ENCODE measurements at places on chromosomes 3 and 15. TPM values are rescaled to one million over a fixed set of nuclear protein-coding genes. Genes with fewer than 3 reads are reported as not detected.
A peak's percentile ranks its signal among the peaks of the same experiment; 100 is the strongest.

Gene MAP6D1
- total RNA-seq = not detected

Gene UCN2
- total RNA-seq = not detected

Gene RTP4
- total RNA-seq = 4.5 TPM

Gene OSTN
- total RNA-seq = under 0.01 TPM

Gene GCNT3
- total RNA-seq = 3.2 TPM

Gene PLA1A
- 1.4 TPM for total RNA-seq

Gene NTRK3
- total RNA-seq = 2.7 TPM

Gene PRKAR2A
- 73.5 TPM for total RNA-seq

Gene ANKRD34C
- total RNA-seq = not detected

Gene PAK6
- total RNA-seq = 20.0 TPM

- DNase-seq = no peak
- H3K27ac ChIP-seq = peak overlapping the region; percentile 27
- H3K4me3 ChIP-seq = no peak overlapping the region
- H3K27me3 ChIP-seq = no peaks in the 10 kb centered on the region
- H3K36me3 ChIP-seq = no peaks in the 10 kb centered on the region
Measured at GRCh38 chr3:105747060-105747541, 121.7 kb downstream of the CBLB start.

DNA sequence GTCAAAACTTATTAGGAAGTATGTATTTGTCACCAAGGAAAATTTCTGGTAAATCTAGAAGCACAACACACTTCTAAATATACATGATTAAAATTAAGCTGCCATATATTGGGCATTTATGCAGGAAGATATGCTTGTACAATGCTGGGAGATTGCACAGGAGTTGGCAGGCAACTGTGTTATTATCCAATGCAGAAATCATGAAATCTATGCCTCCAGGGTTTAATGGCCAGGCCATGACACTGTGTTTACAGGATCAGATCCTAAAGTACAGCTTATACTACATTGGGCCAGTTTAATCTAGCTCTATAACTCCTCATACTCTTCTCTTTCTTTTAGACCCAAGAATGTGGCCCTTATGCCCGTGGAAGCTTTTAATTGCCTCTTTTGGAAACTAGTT is 391.4 kb upstream of the DPH6 start:
- H3K36me3 ChIP-seq = no peaks in the 10 kb centered on the region
- H3K27me3 ChIP-seq = no peaks in the 10 kb centered on the region
- H3K27ac ChIP-seq = no peak overlapping the region
- no peak overlapping the region for H3K4me3 ChIP-seq
- no peak for DNase-seq

GRCh38 chr3:142259359-142259758 is 34.0 kb upstream of the GK5 start:
- no peaks in the 10 kb centered on the region for H3K27me3 ChIP-seq
- no peak overlapping the region for H3K27ac ChIP-seq
- H3K36me3 ChIP-seq = no peaks in the 10 kb centered on the region
- no peaks in the 10 kb centered on the region for H3K4me1 ChIP-seq
- DNase-seq = no peak

- no peaks in the 10 kb centered on the region for H3K36me3 ChIP-seq
- H3K4me3 ChIP-seq = no peak overlapping the region
- no peaks in the 10 kb centered on the region for H3K4me1 ChIP-seq
- no peak for DNase-seq
- peaks cover 11% of the 10 kb centered on the region for H3K27me3 ChIP-seq
Measured at GRCh38 chr3:134407239-134407625, 33.0 kb upstream of the AMOTL2 start.

DNA sequence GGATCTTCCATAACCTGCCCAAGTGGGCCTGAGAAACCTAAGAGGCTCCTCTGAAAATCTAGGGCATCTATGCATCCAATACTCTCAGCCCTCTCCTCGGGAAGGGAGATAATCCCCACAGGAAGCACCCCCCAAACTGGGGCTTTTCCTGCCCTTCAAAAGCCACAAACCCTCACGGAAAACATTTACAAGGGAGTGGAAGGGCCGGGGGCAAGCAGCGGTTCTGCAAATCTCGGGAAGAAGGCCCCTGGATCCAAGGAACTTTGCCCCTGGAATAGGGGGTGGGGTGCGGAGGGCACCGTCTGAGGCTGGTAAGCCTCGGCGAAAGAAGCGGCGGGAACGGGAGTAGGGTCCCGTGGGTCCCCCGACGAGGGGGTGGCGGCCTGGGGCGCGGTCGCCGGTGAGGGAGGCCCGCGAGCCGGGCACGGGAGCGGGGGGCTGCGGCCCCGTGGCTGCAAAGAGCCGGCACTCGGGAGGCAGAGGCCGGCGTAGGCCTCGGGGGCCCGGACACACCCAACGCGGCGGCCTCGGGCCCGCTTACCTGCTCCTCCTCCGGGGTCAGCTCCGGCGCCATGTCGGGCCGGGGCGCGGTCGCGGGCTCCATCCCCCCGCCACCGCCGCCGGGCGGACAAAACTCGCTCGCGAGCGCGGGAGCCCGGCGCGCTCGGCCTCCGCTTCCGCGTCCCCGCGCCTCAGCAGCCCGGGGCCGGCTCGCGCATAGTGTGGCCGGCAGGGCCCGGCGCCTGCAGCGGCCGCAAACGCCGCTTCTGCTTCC is 755 bp downstream of the PTPN9 start:
- no peaks in the 10 kb centered on the region for H3K27me3 ChIP-seq
- H3K4me3 ChIP-seq = peak overlapping the region; percentile 27
- H3K36me3 ChIP-seq = no peaks in the 10 kb centered on the region
- DNase-seq = no peak

DNA sequence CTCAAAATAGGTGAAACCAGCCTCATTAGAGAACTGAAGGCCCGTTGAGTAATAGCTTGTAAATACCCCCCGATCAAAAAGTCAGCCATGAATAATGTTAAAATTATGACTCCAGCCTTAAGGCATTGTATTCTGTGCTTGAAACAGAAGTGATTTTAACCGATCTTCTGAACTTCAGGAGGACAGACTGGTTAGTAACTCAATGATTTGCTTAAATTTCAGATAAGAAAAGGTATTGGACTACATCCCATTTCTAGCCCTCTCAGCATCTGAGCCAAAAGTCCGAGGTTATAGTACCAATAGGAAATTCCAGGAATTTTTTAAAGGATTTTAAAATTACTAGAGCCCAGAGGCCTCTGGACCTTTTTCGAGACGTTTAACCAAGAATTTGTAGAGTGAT is 67.7 kb upstream of the FGF12 start:
- H3K4me3 ChIP-seq = no peak overlapping the region
- no peaks in the 10 kb centered on the region for H3K4me1 ChIP-seq
- H3K36me3 ChIP-seq = no peaks in the 10 kb centered on the region
- H3K27me3 ChIP-seq = no peaks in the 10 kb centered on the region
- DNase-seq = no peak

- DNase-seq = no peak
- H3K27ac ChIP-seq = no peak overlapping the region
- no peak overlapping the region for H3K4me3 ChIP-seq
- H3K4me1 ChIP-seq = no peaks in the 10 kb centered on the region
- H3K36me3 ChIP-seq = no peaks in the 10 kb centered on the region
- H3K27me3 ChIP-seq = no peaks in the 10 kb centered on the region
Measured at GRCh38 chr3:124483915-124484470, 246.3 kb upstream of the UMPS start.

DNA sequence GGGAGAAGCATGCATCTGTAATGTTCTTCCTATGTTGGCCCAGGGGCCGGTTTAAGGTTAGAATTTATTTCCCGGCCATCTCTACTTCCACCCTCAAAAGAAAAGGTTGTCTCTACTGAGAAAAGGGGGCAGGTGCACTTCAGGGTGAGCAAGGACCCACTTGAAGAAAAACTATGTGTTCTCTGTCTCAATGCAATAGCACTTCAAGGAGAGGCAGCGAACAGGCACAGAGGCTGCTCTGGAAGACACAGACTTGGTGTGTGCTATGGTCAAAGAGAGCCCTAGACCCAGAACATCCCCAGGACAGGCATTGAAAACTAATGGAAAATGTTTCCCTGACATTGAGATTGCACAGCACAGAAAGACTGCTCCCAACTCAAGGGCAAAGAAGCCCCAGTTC is 7.6 kb downstream of the MINDY4B start:
- no peaks in the 10 kb centered on the region for H3K4me1 ChIP-seq
- no peak overlapping the region for H3K27ac ChIP-seq
- no peaks in the 10 kb centered on the region for H3K27me3 ChIP-seq
- DNase-seq = no peak
- H3K36me3 ChIP-seq = no peaks in the 10 kb centered on the region

- DNase-seq = no peak
- no peak overlapping the region for H3K27ac ChIP-seq
- H3K4me1 ChIP-seq = no peaks in the 10 kb centered on the region
- no peak overlapping the region for H3K4me3 ChIP-seq
Measured at GRCh38 chr15:58074452-58074851, 8.9 kb upstream of the ALDH1A2 start.

DNA sequence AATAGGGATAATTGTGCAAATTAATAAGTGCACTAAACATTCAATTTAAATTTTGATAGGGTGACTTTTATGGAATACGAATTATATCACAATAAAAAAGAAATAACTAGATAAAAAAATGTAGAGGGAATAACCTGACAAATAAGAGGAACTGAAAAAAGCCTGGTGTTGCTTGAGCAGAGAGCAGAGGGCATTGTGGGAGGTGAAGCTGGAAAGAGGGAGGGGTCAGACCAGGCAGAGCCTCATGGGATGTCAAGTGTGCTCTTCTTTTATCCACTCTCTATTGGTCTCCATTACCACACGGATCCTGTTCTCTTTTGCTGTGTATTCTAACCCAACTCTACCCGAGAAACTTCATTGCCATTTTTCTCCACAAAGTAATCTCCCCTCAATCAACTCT is 264.0 kb upstream of the CRBN start:
- H3K4me1 ChIP-seq = no peaks in the 10 kb centered on the region
- no peak overlapping the region for H3K27ac ChIP-seq
- H3K36me3 ChIP-seq = no peaks in the 10 kb centered on the region
- no peak overlapping the region for H3K4me3 ChIP-seq

DNA sequence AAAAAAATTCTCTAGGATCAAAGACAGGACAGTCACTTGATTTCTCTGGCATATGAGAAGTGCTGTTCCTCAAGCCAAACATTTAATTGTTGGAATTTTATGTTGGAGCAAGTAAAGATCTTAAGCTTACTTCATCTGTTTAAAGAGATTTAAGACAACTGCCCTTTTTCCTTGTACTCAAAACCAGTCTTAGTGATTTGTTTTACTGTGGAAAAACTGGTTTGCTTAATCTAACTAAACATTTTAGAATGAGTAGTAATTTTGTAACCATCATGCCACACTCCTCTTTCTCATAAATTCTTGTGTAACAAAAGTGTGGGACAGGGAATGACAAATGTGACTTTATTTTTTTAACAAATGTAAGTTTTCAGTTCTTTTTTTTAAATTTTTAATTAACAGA is 18.4 kb downstream of the PRKCI start:
- peaks cover 7% of the 10 kb centered on the region for H3K36me3 ChIP-seq
- DNase-seq = no peak
- H3K27me3 ChIP-seq = no peaks in the 10 kb centered on the region
- no peak overlapping the region for H3K4me3 ChIP-seq

GRCh38 chr3:1197051-1197450 is 104.2 kb downstream of the CNTN6 start:
- H3K4me3 ChIP-seq = no peak overlapping the region
- peaks cover 18% of the 10 kb centered on the region for H3K4me1 ChIP-seq
- H3K27ac ChIP-seq = no peak overlapping the region
- no peaks in the 10 kb centered on the region for H3K27me3 ChIP-seq

- H3K4me1 ChIP-seq = no peaks in the 10 kb centered on the region
- no peak for DNase-seq
- no peaks in the 10 kb centered on the region for H3K36me3 ChIP-seq
- H3K4me3 ChIP-seq = no peak overlapping the region
Measured at GRCh38 chr3:119219069-119219468, 21.6 kb downstream of the B4GALT4 start.
